ENCODE measurements at places on chromosomes 2 and 18.

- no peak for DNase-seq
Observed at GRCh38 chr18:12307701-12308385, at the start of gene TUBB6. TUBB6 (plus strand) TSS chr18:12308241; CDS start chr18:12308293, 52 bp downstream.

DNA sequence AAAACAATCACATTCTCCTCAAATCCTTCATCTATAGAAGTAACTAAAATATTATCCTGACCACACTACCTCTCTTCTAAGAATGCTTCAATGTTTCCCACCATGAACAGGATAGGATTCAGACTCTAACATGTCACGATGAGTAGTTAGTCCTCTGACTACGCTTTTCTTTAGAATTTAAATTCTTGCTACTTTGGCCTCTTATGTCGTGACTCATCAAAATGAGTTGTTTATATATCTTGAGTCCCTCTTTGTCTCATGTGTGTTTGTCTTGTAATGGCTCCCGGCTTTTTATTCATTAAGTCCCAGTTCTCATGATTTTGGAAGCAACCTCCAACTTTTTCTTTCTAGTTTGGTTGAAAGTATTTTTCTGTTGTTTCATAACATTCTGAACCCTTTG is 1289.2 kb downstream of the DSC3 start:
- no peak for DNase-seq

- no peak for DNase-seq
Observed at GRCh38 chr2:47437287-47437686, 34.3 kb downstream of the MSH2 start.

GRCh38 chr18:59386909-59387686 is 28.0 kb upstream of the LMAN1 start:
- no peak for DNase-seq

- no peak for DNase-seq
Observed at GRCh38 chr2:188596054-188596453, 304.4 kb downstream of the GULP1 start.

- no peak for DNase-seq
Observed at GRCh38 chr2:20501974-20502373, 55.1 kb downstream of the RHOB start.

DNA sequence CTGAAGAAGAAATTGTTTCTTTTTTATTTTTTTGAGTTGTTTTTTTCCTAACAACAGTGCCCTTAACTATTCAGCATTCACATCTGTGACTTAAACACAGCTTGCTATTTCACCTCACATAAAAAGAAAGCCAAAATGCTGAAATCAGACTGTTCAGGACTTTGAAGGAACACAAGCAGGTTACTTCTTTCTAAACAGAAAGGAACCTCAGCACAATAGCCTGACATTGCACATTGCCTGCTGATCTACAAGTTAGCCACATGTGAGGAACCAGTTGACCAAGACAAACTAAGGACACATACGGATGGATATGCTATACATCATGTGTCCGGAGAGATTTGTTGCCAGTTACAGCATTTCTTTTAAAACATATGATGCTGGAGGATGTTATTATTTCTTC is 331.1 kb downstream of the FSIP2 start:
- DNase-seq = no peak

DNA sequence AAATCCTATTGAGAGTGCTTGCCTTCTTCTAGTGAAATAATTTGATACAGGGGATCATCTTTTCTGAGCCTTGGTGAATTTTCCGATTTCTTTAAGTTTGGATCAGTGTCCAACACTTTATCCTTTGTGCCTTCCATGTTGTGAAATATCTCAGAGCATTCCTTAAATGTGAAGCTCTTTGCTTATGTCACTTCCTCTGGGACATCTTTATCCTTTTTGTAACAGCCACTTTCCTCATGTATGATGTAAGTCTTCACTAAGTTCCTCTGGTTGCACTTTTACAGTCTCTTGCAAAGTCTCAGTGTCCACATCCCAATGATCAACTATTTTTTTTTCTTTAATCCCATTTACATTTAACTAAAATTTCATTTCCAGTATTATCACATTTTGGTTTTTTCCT is 254.2 kb downstream of the EN1 start:
- DNase-seq = no peak

GRCh38 chr2:207015901-207016300 is 76.6 kb downstream of the CPO start:
- no peak for DNase-seq

DNA sequence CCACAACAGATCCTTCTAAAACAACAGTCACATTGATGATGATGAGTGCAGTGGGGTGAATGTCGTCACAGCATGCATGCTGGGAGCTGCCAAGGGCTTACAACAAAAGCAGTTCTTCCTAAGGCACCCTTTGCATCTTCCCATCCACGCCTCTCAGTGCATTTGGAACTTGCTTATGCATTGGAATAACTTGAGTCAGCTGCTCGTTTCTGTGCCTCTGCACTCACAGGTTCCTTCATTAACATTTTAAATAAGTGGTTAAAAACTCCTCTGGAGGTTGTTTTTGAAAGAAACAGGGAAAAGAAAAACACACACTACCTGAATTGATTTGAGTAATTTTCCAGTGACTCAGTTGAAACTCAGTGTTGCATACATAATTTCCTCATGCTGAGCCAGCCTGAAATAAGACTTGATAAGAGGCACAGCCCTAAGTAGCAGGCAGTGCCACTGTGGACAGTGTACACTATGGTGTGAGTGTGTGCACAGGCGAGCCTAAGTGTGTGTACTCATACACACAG is 46.8 kb upstream of the TRIM43B start:
- no peak for DNase-seq

GRCh38 chr18:7608781-7609201 is 41.7 kb downstream of the PTPRM start:
- no peak for DNase-seq
